ENCODE measurements at places on chromosomes 16 and 17. TPM values are rescaled to one million over a fixed set of nuclear protein-coding genes. Genes with fewer than 3 reads are reported as not detected.
A peak's percentile ranks its signal among the peaks of the same experiment; 100 is the strongest.

Gene SMIM36
- total RNA-seq, result not detected

GRCh38 chr16:50425044-50425443, 56.3 kb upstream of the BRD7 start:
- peak; percentile 80 for DNase-seq

Gene ARL17B
- total RNA-seq, result 6.9 TPM

Gene KRT9
- total RNA-seq, result not detected

GRCh38 chr16:12417030-12417814, 386.5 kb downstream of the CPPED1 start:
- DNase-seq, result no peak

Gene MARVELD3
- not detected for total RNA-seq

DNA sequence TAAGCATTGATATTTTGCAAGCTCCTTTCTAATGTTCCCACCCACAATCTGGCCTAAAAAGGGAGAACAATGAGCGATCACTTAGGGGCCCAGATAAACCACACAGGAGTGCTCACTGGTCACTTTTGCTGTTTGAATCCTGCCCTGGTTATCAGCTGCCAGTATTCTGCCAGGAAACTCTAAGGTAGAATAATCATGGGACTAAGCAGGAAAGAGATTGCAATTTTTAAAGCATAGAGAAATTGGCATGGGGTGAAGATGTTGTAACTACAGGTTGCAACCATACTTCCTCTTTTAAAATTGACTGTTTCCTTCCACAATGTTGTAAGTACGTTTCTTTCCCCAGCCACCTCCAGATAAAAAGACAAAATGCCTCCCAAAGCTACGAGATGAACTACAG, 251.2 kb upstream of the CDH11 start:
- DNase-seq, result peak; percentile 8

GRCh38 chr17:8152112-8152775, at the start of gene PER1:
TSS of gene PER1 (minus strand) at chr17:8152404. CDS start at chr17:8150706, 1,698 bp downstream.
- peak; percentile 99 for DNase-seq

DNA sequence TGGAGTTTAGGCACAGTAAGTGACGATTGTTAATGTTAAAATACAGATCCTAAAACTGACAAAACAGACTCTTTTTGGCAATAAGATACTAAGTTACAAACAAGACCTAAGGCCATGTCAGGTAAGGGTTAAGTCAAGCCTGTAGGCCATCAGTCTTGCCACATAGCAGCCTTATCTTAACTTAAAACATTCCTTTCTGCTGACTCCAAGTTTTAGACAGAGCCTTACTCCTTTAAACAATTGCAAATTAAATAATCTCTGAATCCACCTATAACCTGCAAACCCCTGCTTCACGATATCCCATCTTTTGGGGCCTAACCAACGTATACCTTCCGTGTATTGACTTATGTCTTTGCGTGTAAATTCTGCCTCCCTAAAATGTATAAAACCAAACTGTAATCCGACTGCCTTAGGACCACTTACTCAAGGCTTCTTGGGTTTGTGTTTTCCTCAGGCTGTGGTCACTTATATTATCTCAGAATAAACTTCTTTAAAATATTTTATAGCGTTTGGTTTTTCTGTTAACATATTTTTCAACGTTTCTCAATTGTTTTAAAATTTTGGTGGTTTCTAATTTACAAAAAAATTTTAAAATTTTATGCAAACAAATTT, 64.4 kb downstream of the EFCAB5 start:
- no peak for DNase-seq

- no peak for DNase-seq
These were observed 3.3 kb upstream of the KLHL11 start for GRCh38 chr17:41868568-41868967.

DNA sequence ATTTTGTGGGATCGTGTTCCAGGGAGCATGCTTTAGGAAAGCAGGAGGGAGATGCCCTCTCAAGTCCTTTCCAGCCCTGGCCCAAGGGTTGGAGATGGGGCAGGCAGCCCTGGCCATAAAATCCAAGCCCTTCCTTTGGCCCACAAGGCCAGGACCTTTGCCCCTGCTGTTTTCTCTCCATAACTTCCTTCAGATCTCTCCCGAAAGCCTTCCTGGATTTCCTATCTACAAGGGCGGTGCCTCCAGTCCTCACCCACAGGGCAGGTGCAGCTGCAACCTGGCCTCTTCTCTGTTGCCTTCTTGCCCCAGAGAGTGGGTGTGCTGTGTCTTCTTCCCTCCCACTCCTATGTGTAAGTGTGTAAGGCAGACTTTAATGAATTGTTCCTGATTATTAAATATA, 8.5 kb upstream of the PDP2 start:
- no peak for DNase-seq

Gene TOM1L1
- 26.4 TPM for total RNA-seq

Gene ARHGDIG
- 4.3 TPM for total RNA-seq

Measured in esophagus muscularis mucosa (tissue), 4 donors.